Endothelial cell of coronary artery (primary cell): ENCODE measurements at places on chromosomes 11 and 22. TPM values are rescaled to one million over a fixed set of nuclear protein-coding genes. Genes with fewer than 3 reads are reported as not detected.

The SLC37A2 gene
- 0.28 and 0.36 TPM in 2 replicates for total RNA-seq

The OR4B1 gene
- not detected in 2 replicates for total RNA-seq

The KCNK4 gene
- not detected in 2 replicates for total RNA-seq

The YPEL1 gene
- total RNA-seq, result 3.0 and 3.5 TPM in 2 replicates

The LYVE1 gene
- total RNA-seq, result 0.19 and 0.54 TPM in 2 replicates

The RBMXL2 gene
- 0.18 TPM in 1 of 2 replicates, not detected in the other for total RNA-seq

The SLC2A11 gene
- total RNA-seq, result 4.7 and 5.1 TPM in 2 replicates

The SMIM35 gene
- not detected in 2 replicates for total RNA-seq

The MMP8 gene
- total RNA-seq, result not detected in 2 replicates

The SHANK3 gene
- total RNA-seq, result 20.7 and 21.5 TPM in 2 replicates

The CARD10 gene
- total RNA-seq, result 39.0 and 52.6 TPM in 2 replicates

The GNG3 gene
- not detected in 2 replicates for total RNA-seq

The HEPHL1 gene
- not detected in 2 replicates for total RNA-seq

The FOLR2 gene
- not detected in 2 replicates for total RNA-seq

The BCO2 gene
- total RNA-seq, result 0.72 and 1.5 TPM in 2 replicates

The OR10D3 gene
- not detected in 2 replicates for total RNA-seq

The LRRC74B gene
- not detected in 2 replicates for total RNA-seq

The KIRREL3 gene
- total RNA-seq, result not detected in 2 replicates

The C22orf23 gene
- total RNA-seq, result 0.19 and 0.27 TPM in 2 replicates

The ME3 gene
- total RNA-seq, result 42.2 and 52.7 TPM in 2 replicates

The LZTR1 gene
- total RNA-seq, result 43.7 and 70.3 TPM in 2 replicates

The TEF gene
- 2.0 and 4.1 TPM in 2 replicates for total RNA-seq

The APOBEC3A gene
- not detected in 2 replicates for total RNA-seq

The TRIM51 gene
- not detected in 2 replicates for total RNA-seq

The PLEKHA7 gene
- total RNA-seq, result 0.45 and 1.0 TPM in 2 replicates

The TRIM48 gene
- not detected in 2 replicates for total RNA-seq

The MS4A3 gene
- not detected in 2 replicates for total RNA-seq

The TNKS1BP1 gene
- 68.3 and 78.1 TPM in 2 replicates for total RNA-seq

The HIPK3 gene
- total RNA-seq, result 48.0 and 68.1 TPM in 2 replicates

The PI4KA gene
- total RNA-seq, result 24.4 and 29.2 TPM in 2 replicates

The MAJIN gene
- not detected in 2 replicates for total RNA-seq

The BTBD18 gene
- not detected in 2 replicates for total RNA-seq

The TREH gene
- under 0.01 and 0.09 TPM in 2 replicates for total RNA-seq

The ABTB2 gene
- 0.27 and 3.7 TPM in 2 replicates for total RNA-seq

The NEU3 gene
- 5.1 and 6.5 TPM in 2 replicates for total RNA-seq

The GPR152 gene
- not detected in 2 replicates for total RNA-seq

The POU2F3 gene
- under 0.01 and 0.09 TPM in 2 replicates for total RNA-seq
